ENCODE measurements at places on chromosomes 11 and 22.

DNA sequence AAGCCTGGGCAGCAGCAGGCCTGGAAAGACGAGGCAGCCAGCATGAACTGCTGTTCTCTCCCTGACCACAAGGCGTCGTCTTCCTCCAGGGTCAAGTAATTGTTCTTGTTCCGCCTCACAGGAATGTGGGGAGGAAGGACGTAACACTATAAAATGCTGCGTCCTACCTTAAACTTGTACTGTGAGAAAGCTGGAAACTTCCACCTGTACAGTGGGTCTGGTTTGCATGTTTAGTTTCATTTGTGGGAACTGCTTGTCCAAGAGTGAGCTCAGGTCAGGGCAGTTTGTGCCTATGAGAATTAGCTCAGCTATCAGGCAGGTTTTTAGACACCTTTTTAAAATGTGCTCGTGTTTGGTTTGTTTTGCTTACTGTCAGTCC, 55.2 kb downstream of the PANX1 start:
- ATAC-seq = no peak

DNA sequence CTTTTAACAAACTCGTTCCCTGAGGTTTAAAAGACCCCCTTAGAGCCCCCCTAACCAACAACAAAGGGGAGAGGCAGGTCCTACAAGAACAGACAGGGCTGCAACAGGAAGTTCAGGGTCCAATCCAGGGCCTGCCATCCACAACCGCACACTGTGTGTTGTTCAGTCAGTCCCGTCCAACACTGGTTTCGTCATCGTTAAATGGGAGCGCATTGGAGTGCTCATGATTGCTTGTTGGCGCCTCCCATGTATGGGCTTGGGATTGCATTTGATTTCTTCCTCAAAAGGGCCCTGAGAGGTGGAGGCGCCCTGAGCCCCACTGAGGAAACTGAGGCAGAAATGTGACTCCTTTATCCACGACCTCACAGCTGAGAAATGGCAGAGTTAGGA, 174.1 kb downstream of the MN1 start:
- ATAC-seq = no peak

DNA sequence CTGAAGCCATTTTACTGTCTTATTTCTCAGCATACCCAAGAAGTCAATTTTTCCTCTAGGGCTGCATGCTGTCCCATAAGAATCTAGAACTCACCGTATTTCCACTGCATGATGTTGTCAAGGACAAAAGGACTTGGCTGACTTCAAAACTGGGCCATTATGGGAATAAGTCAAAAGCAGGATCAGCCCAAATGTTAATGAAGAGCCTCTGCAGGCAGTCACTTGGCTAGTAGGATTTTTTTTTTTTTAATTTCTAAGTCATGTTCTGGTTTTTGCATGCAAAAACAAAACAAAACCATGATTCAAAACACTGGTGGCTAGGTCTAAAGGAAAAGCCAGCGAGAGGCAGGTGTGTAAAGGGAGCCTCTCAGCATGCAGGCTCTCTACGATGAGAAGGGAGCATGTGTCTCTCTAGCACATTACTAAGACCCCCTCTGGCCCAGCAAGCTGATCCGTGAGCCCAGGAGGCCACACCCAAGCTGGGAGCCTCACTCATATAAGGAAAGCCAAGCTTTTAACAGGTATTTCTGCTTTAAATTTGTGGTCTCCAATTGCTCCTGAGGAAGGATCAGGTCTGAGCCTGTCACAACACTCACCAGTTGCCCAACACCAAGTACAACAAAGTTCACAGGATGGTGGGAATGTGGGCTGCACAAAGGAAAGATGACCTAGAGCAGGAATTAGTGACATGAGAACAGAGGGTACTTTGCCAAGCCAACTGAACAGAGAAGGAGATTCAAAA, 21.4 kb upstream of the STK33 start:
- no peak for ATAC-seq

- no peak for ATAC-seq
Observed at GRCh38 chr22:31629741-31630184, 32.3 kb downstream of the PISD start.

DNA sequence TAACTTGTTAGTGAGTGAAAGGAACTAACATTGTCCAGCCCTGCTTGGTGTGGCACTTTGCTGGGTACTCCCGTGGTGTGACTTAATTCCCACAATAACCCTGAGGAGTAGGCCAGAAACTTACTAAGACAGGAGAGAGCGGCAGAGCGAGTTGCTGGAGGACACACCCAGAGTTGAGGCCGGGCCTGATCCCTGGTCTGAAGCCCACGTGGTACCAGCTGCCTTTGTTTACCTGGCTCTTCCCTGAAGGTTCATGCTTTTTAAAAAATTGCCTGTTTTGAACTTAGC, 594 bp downstream of the MPST start:
- ATAC-seq = peak; percentile 9

DNA sequence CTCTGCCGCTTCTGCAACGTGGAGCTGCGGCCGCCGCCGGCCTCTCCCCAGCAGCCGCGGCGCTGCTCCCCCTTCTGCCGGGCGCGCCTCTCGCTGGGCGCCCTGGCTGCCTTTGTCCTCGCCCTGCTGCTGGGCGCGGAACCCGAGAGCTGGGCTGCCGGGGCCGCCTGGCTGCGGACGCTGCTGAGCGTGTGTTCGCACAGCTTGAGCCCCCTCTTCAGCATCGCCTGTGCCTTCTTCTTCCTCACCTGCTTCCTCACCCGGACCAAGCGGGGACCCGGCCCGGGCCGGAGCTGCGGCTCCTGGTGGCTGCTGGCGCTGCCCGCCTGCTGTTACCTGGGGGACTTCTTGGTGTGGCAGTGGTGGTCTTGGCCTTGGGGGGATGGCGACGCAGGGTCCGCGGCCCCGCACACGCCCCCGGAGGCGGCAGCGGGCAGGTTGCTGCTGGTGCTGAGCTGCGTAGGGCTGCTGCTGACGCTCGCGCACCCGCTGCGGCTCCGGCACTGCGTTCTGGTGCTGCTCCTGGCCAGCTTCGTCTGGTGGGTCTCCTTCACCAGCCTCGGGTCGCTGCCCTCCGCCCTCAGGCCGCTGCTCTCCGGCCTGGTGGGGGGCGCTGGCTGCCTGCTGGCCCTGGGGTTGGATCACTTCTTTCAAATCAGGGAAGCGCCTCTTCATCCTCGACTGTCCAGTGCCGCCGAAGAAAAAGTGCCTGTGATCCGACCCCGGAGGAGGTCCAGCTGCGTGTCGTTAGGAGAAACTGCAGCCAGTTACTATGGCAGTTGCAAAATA, 816 bp downstream of the PDE3B start:
- ATAC-seq = peak; percentile 50

GRCh38 chr11:117861151-117862018, 15.1 kb downstream of the FXYD6 start:
- ATAC-seq = no peak

DNA sequence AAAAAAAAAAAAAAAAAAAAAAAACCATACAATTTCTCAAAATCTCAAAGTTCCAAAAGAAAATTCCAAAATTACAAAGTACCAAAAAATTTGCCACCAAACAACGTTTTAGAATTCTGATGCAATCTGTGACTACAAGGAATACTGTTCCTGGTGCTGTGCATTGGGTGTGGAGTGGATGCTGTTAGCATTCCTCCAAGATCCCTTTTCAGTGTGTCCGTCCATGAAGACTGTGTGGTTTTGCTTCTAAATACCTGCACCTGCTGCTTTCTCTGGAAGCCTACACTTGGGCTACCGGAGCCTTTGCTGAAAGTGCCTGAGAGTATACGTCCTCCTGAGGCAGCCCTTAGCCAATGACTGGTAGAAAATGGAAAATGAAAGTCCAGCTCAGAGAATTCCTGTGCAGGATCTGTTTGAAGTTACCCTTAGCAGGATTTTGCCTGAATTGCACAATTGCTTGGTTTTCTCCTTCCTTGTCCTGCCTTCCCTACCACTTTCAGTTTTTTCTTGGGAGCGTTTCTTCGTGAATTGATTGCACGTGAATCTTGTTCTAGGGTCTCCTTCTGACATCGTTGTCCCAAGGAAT, 140.8 kb downstream of the TRPC6 start:
- ATAC-seq = no peak

DNA sequence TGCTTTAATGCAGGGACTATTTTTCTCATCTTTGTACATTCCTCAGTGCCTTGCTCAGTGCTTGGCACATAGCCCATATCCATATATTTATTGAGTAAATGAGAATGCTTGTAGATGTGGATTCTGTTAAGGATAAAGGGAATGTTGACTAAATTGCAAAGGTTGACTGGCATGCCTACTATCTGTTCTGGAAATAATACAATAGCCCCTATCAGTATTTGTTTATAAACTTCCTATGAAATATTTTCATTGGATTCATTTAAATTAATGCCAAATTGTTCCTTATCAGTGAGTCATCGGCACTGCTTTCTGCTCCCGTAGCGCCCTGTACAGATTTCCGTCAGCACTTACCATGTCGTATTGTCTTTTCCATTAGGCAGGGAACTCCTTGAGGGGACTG, 8.0 kb downstream of the RNF121 start:
- no peak for ATAC-seq

- peak; percentile 72 for ATAC-seq
Observed at GRCh38 chr11:74749127-74749964, 697 bp downstream of the RNF169 start.

DNA sequence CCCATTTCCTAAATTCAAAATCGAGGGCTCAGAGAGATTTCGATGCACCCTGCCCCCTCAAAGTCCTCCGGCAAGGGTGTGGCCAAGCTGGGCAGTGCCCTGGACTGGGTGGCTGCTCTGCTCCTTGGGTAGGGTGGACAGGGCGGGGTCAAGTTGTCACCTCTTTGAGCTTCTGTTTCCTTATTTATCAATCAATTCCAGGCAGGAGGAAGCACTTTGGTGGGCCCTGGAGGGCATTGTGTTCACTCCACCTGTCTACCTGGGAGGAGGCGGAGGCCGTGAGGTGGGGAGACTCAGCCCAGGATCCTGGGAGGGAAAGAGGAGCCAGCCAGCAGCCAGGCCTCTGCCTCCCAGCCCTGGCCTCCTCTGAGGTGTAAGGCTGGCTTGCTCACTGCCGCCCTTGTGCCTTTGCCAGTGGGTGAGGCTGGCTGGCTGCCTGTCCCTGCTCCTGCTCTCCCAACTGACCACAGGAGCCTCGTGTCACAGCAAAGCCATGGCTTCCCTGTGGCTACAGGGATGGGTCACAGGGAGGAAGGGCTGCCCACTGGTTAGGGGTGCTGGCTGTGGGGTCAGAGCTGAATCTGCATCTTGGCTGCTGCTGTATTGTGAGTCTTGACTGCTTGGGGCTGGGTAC, 25.5 kb upstream of the SHISAL1 start:
- no peak for ATAC-seq

DNA sequence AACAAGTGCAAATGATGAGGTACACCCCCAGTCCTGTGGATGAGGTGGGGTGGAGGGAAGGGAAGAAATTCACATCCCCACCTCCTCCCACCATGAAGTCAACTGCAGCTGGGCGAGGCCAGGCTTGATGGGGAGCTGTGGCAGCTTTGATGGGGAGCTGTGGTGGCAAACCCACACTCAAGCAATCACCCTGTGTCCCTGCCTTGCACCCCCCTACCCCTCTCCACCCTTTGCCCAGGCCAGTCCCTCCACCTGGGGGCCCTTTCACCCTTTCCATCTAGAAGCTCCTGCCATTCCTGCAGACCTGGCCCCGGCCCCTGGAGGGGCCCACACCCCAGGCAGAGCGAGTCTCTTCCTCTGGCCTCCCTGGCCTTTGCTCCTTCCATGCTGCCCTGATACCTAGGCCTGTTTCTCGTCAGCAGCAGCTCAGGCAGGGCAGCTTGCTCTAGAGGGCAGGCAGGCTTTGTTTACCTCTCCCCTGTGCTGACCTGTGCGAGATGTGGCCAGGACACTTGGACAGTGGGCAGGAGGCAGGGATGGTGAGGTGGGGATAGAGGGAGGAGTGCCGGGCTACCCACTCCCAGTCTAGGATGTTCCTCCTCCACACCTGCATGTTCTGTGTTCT, 4.5 kb upstream of the FGF3 start:
- ATAC-seq = no peak

DNA sequence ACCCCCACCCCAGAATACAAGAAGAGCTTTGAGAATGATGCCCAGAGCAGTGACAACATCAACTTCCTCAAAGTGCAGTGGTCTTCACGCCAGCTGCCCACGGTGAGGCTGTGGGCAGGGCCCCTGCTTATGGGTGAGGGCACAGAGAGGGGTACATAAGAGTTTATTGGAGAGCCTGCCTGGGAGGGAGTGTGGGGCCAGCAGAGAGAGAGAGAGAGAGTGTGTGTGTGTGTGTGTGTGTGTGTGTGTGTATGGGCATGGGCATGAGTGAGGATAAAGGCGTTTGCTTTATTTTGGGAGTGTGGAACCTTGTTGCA, 9.5 kb downstream of the PHOX2A start:
- no peak for ATAC-seq

GRCh38 chr11:13668957-13669521, 571 bp downstream of the FAR1 start:
- peak; percentile 5 for ATAC-seq

- ATAC-seq = no peak
Observed at GRCh38 chr11:133920109-133920990, 36.4 kb downstream of the IGSF9B start.

DNA sequence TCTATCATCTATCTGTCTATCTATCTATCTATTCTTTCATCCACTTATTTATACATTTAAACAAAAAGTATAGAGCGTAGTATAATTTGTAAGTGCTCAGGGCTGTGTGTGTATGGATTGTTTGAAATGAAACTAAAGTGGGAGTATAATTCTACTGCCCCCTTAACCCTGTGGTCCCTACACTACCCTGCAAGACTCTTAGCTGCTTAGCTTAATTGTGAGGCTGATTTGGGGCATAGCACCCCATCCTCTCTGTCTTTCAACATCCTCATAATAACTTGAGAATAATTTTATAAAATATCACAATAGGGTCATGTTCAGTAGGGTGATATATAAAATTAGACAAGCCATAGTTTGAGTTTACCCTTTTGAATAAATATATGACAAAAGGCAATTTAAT, 11.6 kb downstream of the OR51B4 start:
- ATAC-seq = no peak
